CD4-positive, alpha-beta T cell treated with Interleukin-4 for 1 hour (primary cell): ENCODE measurements at places on chromosomes 6 and 20.

- DNase-seq, result no peak
Observed at GRCh38 chr6:153373869-153374268, 242.8 kb upstream of the RGS17 start.

DNA sequence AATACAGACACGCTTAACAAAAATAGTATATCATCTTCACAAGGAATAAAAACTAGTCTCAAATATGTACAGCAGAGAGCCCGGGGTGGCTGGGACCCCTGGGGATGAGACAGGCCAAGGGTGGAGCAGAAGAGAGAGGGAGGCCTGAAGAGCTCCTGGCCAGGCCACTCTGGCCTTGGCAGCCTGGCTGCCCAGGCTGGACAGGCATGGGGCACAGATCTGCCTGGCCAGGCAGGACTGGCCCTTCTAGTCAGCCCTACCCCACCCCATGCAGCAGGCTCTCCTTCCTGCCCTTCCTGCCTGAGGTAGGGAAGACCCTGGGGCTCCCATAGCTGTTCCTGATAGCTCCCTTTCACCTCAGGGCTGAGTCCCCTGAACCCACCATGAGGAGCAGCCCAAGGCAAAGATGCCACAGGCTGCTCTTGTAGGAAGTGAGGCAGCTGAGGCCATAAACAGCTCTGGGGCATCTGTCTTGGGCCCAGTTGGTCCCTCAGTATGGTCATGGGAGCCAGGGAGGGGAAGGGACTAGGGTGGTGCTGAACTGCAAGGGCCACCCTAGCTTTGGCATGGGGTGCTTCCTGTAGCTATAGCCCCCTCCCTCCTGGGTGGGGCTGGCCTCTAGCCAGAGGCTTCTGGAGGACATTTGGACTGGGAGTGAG lies 27.1 kb downstream of the COX4I2 start:
- no peak for DNase-seq

DNA sequence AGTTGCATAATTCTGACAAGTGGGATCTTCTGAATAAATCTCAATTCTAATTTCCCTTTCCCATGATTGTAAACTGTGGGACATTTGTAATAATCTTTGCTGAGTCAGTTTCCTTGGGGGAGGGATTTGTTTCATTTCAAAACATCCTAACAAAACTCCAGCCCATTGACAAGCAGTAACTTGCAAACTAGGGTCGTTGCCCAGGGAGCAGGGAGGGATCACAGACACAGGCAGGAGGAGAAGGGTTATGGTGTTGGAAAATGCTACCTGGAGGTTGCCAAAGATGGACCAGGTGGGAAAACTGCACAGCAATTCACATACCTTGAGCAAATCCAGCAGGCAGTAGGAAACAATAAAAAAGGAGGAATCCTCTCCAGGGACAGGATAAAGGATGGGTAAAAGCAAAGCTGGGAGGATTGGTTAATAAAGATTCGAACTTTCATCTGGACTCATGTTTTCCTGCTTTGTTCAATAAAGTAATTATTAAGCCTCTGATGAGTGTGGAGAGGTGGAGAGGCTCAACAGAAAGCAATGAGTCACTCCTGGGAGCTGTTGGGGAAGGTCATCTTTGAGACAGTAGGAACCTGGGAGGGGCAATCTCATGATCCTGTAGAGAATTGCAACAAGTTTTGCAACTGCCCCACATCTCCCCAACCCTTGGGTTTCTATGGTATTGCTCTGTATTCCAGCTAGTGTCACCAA lies 87.3 kb upstream of the AKIRIN2 start:
- no peak for DNase-seq

GRCh38 chr6:36683656-36684446 lies 5.3 kb downstream of the CDKN1A start:
- no peak for DNase-seq

DNA sequence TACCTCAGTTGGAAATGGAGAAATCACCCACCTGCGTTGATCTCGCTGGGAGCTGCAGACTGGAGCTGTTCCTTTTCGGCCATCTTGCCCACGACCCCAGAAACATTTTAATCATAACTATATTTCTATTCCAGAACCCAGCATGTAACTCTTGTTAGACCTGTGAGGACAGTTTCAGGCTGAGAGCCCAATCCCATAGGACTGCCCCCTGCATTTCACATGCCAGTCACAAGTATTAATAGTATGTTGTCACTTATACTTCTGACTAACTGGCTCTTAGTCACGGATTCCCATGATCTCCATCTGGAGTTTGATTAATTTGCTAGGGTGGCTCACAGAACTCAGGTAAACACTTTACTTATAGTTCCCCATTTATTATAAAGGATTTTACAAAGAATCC lies 96.0 kb upstream of the PRND start:
- no peak for DNase-seq

GRCh38 chr6:3782876-3783832 lies 31.6 kb upstream of the PXDC1 start:
- no peak for DNase-seq
